Forelimb muscle (tissue), 1 donor: ENCODE measurements at places on chromosomes 5 and 9. TPM values are rescaled to one million over a fixed set of nuclear protein-coding genes. Genes with fewer than 3 reads are reported as not detected.

The PCDHA7 gene
- polyA plus RNA-seq = 0.06 TPM

DNA sequence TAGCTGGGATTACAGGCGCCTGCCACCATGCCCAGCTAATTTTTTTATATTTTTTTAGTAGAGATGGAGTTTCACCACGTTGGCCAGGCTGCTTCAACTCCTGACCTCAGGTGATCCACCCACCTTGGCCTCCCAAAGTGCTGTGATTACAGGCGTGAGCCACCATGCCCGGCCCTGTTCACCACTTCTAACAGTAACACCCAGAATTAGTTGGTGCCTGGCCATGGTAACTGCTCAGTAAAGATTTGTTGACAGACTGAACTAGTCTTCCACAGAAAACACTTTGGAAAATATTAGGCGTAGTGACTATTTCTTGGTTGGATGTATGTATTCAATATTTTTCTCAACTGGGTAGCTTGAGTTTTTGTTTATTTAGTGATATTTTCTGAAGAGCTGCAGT is 24.0 kb downstream of the TUT7 start:
- DNase-seq = no peak

GRCh38 chr9:134955801-134956200 is 38.1 kb upstream of the FCN1 start:
- DNase-seq = no peak

GRCh38 chr5:351921-352245 is 30.4 kb downstream of the AHRR start:
- no peak for DNase-seq
